ENCODE measurements at places on chromosomes 13 and 19. TPM values are rescaled to one million over a fixed set of nuclear protein-coding genes. Genes with fewer than 3 reads are reported as not detected.

Gene ACTMAP
- 20.2 TPM for total RNA-seq

DNA sequence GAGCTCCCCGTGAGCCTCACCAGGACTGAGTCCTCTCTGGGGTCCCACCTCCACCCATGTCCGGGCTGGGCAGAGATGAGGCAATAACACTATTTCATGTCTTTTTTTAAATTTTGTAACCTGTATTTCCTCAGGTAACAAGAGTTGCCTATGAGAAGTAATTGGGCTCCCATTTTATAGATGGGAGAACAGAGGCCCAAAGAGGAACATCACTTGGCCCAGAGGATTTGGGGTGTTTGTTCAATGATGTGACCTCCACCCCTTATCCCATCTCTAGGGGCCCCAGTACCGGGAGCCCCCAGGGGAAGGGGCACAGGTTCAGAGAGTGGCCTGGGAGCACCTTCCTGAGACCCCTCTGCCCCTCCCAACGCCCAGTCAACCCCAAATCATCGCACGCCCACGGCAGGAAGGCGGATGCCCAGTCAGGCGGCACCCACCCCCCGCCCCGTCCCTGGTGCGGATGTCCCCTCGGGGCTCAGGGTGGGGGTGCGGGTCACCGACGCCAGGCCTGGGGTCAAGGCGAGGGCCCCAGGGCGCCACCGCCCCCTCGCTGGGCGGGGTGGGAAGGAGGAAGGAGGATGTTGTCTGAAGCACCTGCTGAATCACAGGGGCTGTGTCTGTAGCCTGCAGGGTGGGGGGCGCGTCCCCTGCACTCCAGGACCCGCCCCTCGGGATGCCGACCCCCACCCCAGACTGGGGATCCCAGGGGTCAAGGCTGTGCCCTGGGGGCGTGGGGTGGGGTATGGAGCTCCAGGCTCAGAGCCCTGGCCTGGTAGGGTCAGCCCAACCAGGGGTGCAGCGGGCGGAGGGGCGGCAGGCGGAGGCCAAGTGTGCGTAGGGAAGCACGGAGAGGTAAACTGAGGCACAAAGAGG is 9.0 kb upstream of the CIRBP start:
- peaks cover 29% of the 10 kb centered on the region for H3K4me1 ChIP-seq
- no peaks in the 10 kb centered on the region for H3K27me3 ChIP-seq
- H3K36me3 ChIP-seq, result peaks cover 84% of the 10 kb centered on the region
- H3K27ac ChIP-seq, result peak overlapping the region; percentile 97

DNA sequence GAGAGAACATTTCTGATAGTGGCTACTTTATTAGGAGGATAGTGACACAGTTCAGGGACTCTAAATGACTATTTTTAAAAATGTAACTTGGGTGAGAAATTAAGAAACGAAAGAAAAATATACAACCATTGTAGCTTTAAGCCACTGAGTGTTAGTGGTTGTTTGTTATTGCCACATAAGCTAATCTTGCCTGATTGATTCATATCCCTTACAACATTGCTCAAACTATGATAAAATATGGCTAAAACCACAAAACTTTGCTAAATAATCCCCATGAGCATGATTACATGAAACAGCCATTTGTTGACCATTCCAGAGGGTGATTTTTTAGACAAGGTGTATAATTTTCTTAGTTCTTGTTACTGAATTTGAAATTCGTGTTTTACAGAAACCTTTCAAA is 343.4 kb downstream of the SLITRK5 start:
- no peak overlapping the region for H3K27ac ChIP-seq
- no peak for DNase-seq
- no peaks in the 10 kb centered on the region for H3K27me3 ChIP-seq
- no peaks in the 10 kb centered on the region for H3K36me3 ChIP-seq

GRCh38 chr13:39054112-39054511 is 15.9 kb downstream of the NHLRC3 start:
- H3K27ac ChIP-seq, result no peak overlapping the region
- DNase-seq, result no peak

DNA sequence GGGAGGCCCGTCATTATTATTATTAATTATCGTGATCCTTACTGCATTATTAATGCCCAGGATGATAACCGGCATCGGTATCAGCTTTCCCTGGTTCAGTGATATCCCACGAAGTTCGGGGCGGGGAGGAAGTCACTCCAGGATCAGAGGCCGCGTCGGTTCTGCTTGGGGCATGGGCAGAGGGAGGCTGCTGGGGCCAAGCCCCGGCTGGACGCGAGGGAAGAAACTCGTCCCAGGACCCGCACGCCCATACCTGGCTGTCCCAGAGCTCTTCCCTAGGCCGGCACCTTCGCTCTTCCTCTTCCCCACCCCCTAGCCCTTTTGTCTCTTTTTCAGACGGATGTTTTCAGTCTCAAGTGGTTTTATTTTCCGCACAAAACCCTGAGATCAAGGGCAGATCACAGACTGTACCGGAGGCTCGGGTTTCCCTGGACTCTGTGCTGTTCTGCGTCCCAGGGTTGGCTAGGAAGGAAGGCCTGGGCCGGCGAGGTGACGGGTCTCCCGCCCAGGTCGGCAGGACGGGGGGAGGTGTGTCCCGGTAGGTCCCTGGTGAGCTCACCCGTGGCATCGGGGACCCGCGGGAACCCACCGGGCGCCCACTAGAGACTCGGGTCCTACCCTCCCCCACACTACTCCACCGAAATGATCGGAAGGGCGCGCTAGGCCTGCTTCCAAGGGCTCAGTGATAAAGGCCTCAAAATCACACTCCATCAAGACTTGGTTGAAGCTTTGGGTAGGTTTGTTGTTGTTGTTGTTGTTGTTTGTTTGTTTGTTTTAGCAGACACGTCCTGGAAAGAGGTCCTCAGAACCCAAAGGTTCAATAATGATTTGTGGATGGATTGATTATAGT is 7.9 kb downstream of the ZIC2 start:
- no peak overlapping the region for H3K4me3 ChIP-seq
- DNase-seq, result no peak
- H3K27ac ChIP-seq, result no peak overlapping the region
- no peaks in the 10 kb centered on the region for H3K36me3 ChIP-seq
- H3K27me3 ChIP-seq, result no peaks in the 10 kb centered on the region

Gene ZNF564
- 8.7 TPM for total RNA-seq

GRCh38 chr19:54209811-54210494 is 9.3 kb downstream of the RPS9 start:
- H3K36me3 ChIP-seq, result peaks cover 67% of the 10 kb centered on the region
- peak; percentile 98 for DNase-seq
- no peaks in the 10 kb centered on the region for H3K27me3 ChIP-seq
- H3K4me1 ChIP-seq, result peaks cover 51% of the 10 kb centered on the region

DNA sequence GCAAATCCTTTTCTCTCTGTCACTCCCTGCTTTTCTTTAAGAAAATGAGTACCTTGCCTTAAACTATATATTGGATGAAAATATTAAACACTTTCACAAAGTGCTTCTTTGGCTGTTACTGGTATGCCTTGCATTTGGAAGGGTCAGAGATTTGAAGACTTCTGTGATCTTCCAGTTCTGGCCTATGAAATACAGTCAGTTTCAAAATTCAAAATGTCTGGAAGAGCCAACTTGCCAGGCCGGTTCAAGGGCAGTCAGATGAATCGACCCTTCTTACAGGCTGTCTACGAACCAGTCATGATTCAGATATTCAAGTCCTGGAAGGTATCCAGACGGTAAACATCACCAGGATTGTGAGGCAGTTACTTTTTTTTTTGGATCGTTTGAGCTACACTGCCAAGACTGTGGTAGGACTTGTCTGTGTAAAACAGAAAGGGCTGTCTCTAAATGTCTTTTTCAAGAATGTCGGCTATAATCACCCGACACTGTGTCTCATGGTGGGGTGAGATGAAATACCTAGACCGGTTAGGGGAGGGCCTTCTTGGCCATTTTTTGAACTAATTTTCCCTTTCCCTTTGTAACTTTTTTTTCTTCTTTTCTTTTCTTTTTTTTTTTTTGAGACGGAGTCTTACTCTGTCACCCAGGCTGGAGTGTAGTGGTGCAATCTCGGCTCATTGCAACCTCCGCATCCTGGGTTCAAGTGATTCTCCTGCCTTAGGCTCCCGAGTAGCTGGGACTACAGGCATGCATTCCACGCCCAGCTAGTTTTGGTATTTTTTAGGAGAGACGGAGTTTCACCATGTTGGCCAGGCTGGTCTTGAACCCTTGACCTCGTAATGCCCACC is 11.2 kb downstream of the ACTN4 start:
- peak overlapping the region; percentile 99 for H3K4me3 ChIP-seq
- no peaks in the 10 kb centered on the region for H3K27me3 ChIP-seq
- H3K27ac ChIP-seq, result peak overlapping the region; percentile 100
- peaks cover 100% of the 10 kb centered on the region for H3K36me3 ChIP-seq
- peak; percentile 84 for DNase-seq
- H3K4me1 ChIP-seq, result peaks cover 91% of the 10 kb centered on the region

Gene TLE2
- 9.3 TPM for total RNA-seq

DNA sequence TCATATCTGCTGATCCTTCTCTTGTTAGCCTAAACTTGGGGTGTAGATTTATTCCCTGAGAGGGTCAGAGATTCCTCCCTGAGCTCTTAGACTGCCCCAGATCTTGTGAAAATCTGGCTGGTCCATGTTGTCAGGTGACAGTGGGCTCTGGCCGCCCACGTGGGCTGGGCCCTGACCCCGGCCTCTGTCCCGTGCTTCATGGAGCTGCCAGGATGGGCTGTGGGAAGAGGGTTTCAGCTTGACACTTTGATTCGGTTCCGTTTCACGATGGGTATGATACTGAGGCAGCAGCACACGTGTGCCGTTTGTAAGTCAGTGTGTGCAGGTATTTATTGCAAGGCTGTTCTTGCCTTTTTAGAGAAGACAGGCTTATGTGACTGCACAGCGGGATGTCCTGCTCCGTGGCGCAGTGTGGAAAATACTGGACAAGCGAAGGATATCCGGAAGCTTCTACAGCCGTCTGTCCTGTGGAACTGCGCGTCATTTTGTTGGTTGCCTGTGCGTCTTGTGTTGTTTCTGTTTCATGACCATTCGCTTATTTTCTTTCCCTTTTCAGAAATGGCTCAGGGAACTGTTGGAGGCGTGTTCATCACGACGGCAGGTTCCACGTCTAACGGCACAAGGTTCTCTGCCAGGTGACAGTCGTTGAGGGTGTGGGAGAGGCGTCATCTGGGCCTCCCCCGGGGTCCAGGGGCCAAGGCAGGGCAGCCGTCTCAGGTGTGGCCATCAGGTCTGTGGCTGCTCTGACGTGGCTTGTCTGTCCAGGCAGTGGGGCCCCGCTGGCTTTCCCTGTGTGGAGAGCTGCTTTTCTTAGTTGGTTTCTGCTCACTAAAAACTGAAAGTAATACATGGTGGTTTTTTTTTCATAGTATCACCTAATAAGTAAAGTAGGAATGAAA is 20.5 kb downstream of the ATP4B start:
- H3K36me3 ChIP-seq, result peaks cover 7% of the 10 kb centered on the region
- DNase-seq, result no peak
- no peak overlapping the region for H3K27ac ChIP-seq
- H3K4me1 ChIP-seq, result no peaks in the 10 kb centered on the region
- H3K27me3 ChIP-seq, result no peaks in the 10 kb centered on the region
